Stimulated activated CD4-positive, alpha-beta T cell treated with anti-CD3 and anti-CD28 coated beads, Interleukin-1b, Interleukin-23, amount 100 ng/mL, for 24 hours (primary cell): ENCODE measurements at places on chromosomes 7 and 10.

- DNase-seq, result no peak
Measured at GRCh38 chr7:93937818-93938217, 16.3 kb downstream of the GNG11 start.

GRCh38 chr7:151663382-151664100 lies 143.8 kb upstream of the RHEB start:
- DNase-seq, result no peak

- DNase-seq, result no peak
Measured at GRCh38 chr10:109966961-109967738, 40.6 kb upstream of the ADD3 start.

DNA sequence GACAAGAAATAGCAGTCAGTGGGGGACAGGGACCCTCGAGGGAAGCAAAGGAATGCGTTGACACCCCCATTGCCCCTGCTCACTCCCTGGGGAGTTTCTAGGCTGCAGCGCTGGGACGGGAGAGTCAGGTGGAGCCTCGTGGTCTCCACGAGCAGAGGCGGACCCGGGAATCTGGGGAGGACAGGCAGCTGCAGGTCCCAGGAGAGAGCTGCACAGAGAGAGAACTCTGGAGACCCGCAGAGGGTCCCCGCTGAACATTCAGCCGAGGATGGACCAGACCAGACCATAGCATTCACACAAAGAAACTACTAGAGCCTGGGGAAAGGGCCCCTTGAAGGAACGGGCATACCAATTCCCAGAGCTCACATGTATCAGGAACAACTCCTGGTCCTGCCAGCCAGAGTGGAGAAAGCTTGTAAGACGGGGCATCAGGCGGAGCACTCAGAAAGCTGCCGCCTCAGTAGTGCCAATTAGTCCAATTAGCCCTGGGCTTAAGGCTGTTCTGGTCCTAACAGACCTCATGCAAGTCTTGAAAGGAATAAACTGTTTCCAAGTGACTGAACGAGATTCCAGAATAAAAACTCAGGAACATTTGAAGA lies 966.7 kb upstream of the ZNF722 start:
- DNase-seq, result no peak

GRCh38 chr7:41188163-41189130 lies 514.4 kb downstream of the INHBA start:
- no peak for DNase-seq

- DNase-seq, result no peak
Measured at GRCh38 chr7:158348446-158348845, 239.2 kb downstream of the PTPRN2 start.

GRCh38 chr10:110144507-110144906 lies 62.9 kb upstream of the MXI1 start:
- no peak for DNase-seq

- DNase-seq, result no peak
Measured at GRCh38 chr7:149524394-149524793, 26.8 kb upstream of the ZNF746 start.

DNA sequence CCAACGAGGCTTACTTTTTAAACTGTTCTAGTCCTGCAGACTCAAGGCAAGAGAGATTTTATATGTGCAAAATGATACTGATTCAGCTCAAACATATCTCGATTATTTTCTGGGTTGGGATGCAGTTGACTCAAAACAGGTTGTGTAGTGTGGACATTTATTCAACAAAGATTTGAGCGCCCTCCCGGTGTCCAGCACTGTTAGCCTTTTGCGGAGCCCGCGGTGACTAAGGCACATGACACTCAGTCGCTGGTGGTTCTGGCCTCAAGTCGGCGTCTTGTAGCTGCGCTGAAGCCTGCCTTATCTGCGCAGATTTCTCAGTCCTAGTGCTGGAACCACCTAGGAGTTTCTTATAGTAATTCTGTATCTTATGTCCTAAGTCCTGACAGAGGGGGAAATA lies 938 bp upstream of the CADPS2 start:
- no peak for DNase-seq

DNA sequence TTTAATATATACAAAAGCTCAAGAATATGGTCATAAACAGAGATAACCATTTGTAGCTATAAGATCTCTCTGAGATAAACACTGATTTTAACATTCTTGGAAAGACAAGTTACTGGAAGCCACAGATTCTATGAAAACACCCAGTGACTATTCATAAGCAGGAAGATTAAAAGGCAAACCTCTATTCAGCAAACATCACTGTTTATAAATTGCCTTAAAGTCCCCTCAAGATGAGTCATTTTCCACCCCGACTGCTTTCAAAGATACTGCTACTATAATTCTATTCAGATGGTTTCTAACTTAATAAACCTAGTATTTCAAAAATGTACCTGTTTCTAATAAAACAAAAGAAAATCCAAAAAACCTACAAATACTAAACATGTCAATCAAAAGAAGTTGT lies 21.0 kb downstream of the TM9SF3 start:
- no peak for DNase-seq

DNA sequence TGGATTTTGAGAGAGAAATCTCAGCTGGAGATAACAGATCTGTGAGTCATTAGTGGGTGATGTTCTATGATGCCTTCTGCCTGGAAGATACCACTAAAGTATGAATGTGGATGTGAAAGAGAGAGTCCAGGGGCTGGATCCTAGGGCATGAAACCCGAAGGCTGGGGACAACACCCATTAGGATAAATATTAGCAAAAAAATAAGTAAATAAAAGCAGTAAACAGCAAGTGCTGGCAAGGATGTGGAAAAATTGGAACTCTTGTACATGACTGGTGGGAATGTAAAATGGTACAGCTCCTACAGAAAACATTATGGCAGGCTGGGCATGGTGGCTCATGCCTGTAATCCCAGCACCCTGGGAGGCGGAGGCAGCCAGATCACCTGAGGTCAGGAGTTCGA lies 16.6 kb upstream of the MGMT start:
- no peak for DNase-seq

DNA sequence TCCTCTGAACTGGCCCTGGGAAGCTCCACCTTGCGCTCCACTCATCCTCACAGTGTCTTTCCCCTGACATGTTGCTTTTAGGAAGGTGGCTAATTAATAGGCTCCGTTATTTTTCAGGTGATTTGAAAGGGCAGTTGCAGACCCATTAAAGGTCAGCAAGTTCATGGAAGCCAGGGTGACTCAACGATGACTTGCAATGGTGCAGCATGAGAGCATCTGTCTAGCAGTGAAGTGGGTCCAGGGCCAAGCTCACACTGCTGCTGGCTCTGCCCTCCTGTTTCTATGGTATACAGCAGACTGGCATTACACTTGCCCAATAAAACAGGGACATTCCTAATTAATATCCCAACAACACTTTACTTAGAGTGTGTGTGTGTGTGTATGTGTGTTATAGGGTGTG lies 68.8 kb upstream of the WDR11 start:
- DNase-seq, result no peak

- DNase-seq, result no peak
Measured at GRCh38 chr7:87119581-87119980, 32.7 kb upstream of the DMTF1 start.

- no peak for DNase-seq
Measured at GRCh38 chr7:25580141-25580540, 351.9 kb upstream of the NPVF start.

DNA sequence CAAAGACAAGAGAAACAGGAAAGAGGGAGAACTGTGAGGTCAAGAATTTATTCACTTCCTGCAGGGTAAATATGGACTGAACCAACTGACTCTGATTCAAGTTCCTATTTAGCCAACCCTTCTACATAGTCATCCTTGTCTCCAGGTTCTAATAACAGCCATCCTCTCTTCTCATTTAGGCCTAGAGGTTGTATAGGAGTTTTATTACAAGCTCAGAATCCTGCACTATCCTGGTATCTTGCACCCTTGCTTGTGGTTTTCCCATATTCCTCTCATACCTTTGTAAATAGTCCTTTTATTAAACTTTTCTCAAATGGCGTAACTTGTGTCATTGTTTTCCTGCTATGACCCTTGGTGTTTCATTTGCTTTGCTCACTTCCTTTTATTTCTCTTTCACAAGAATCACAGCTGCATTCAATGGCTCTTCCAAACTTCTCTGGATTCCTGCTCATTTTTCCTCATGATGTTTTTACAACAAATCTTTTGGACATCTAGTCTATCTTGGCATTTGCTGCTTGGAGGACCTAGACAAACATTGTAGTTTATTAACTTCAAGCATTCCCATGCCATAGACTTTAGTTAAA lies 12.4 kb upstream of the OR2A5 start:
- no peak for DNase-seq

DNA sequence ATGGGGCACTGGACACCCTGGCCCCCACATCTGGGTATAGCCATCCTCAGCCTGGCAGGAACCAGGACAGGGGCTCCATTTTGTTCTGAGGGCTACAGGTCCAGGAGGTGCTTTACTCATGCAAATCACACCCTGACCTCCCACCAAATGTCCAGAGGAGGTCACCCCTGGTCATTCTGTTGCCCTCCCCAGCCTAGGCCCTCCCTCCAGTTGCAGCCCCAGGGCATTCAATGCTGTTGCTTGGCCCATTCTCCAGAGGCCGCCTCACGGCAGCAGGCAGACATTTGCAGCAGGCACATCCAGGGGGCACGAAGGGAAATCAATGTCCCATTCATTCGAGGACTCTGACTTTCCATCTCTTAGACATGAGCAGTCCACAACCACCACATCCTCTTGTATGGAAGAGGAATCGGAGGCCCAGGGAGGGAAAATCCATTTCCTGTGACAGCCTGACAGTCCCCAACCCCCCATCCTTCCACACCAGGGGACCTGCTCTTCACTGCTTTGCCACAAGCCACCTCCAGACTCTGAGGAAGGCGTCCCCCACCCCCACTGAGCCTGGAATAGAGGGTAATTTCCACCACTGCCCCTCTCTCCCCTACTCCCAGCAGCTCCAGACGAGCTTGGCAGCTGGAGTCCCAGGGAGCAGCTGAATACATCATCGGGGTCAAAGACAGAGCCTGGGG lies 76.2 kb upstream of the UNC5B start:
- DNase-seq, result no peak

DNA sequence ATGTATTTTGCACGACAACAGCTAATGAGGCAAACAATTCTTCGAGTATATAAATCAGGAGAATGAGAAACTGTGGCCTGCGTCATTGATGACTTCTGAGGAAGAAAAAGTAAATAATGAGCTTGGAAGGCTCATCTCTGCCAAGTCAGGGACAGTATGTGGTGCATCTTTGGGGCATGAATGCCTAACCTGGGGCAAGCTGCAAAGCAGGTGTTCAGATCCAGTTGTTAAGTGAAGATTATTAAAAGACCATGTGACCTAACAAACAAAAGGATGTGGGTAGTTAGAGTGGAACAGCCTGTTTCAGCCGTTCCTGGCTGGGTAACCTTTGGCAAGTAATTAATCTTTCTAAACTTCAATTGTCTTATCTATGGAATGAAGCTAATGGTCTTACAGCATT lies 93.0 kb downstream of the LYZL2 start:
- DNase-seq, result no peak

GRCh38 chr10:118003126-118003525 lies 43.6 kb downstream of the RAB11FIP2 start:
- no peak for DNase-seq

- DNase-seq, result no peak
Measured at GRCh38 chr7:135486261-135486920, 23.5 kb downstream of the CNOT4 start.

- DNase-seq, result no peak
Measured at GRCh38 chr10:46523119-46523961, 33.1 kb downstream of the GPRIN2 start.

GRCh38 chr7:45085619-45086200 lies 3.1 kb downstream of the NACAD start:
- DNase-seq, result no peak

DNA sequence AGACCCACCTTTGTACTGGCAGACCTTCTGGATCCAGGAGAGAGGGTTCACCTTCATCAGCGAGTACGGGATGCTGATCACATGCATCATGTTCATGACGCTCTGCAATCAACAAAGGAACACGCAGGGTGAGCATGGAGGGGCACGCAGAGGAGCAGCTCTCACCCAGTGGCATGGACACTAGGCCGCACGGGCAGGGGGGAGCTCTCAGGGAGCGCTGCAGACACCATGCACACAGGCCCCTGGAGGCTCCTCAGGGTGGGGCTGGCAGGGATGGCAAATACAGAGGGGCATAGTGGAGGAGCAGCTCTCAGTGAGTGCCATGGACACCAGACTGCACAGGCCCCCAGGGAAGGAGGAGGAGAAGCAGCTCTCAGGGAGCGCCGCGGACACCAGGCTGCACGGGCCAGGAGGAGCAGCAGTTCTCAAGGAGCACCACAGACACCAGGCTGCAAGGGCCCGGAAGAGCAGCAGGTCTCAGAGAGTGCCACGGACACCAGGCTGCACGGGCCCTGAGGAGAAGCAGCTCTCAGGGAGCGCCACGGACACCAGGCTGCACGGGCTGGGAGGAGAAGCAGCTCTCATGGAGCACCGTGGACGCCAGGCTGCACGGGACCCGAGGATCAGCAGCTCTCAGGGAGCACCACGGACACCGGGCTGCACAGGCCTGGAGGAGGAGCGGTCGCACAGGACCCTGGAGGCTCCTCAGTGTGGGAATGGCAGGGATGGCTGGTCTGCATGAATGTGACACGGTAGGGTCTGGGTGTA lies 249.5 kb downstream of the ZMYND11 start:
- DNase-seq, result no peak
